AG08396 (cell line): ENCODE measurements at places on chromosomes 2 and 18.

- no peak for DNase-seq
Measured at GRCh38 chr2:47508641-47509040, 105.7 kb downstream of the MSH2 start.

DNA sequence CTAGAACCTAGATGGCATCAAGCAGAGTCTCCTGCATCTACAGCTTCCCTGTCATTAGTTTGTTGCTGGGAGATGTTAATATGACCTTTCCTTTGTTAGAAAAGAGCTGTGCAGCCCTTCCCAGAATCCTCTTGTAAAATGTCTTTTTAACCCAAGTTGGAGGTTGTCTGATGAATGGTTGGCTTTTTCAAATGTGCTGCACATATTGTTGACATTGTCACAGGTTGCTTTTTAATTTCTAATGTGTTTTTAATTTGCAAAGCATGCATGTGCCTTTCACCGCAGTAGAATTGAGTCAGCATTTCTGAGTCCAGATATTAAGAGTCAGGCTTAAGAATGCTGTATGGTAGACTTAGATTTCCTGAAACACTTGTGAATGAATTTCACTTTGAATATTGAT lies 120.8 kb downstream of the GREB1L start:
- no peak for DNase-seq

GRCh38 chr18:21672521-21673267 lies 31.9 kb downstream of the ABHD3 start:
- peak; percentile 32 for DNase-seq

GRCh38 chr2:180227461-180227860 lies 220.4 kb upstream of the CWC22 start:
- no peak for DNase-seq

GRCh38 chr2:10124538-10125045 lies 2.1 kb downstream of the RRM2 start:
- peak; percentile 54 for DNase-seq

DNA sequence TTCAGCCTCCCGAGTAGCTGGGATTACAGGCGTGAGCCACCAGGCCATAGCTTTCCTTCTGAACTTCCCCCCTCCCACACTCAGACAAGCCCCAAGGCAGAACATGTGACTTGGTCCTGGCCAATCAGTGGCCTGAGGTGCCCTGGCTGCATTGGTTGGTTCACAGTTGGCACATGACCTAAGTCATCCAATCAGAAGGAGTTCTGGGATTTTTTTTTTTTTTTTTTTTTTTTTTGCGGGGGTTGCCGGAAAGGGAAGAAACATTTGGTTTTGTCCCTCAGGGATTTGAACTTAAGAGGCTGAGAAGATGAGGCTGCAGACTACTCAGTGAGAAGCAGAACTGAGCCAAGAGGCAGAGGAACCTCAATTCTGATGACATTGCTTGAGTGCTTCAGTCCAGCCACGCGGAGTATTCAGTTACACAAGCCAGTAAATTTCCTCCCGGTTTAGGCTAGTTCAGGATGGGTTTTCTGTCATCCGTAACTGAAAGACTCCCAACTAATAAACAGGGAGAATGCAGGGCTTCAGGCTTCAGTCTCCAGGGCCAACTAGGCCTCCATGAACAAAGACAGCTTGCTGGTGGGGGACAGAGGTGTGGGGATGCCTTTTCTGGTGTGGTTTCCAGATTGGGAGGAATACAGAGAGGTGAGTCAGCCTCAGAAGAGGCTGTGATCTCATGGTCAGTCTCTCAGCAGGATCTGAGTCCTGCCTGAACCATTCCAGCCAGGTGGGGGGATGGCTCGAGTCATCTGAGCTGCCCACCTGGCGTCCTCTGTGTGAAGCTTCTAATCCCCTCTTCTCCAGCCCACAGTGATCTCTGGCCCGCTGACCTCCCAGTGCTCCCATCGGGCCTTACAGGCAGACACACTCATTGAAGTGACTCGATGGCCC lies 9.2 kb downstream of the PTMA start:
- DNase-seq, result peak; percentile 64

DNA sequence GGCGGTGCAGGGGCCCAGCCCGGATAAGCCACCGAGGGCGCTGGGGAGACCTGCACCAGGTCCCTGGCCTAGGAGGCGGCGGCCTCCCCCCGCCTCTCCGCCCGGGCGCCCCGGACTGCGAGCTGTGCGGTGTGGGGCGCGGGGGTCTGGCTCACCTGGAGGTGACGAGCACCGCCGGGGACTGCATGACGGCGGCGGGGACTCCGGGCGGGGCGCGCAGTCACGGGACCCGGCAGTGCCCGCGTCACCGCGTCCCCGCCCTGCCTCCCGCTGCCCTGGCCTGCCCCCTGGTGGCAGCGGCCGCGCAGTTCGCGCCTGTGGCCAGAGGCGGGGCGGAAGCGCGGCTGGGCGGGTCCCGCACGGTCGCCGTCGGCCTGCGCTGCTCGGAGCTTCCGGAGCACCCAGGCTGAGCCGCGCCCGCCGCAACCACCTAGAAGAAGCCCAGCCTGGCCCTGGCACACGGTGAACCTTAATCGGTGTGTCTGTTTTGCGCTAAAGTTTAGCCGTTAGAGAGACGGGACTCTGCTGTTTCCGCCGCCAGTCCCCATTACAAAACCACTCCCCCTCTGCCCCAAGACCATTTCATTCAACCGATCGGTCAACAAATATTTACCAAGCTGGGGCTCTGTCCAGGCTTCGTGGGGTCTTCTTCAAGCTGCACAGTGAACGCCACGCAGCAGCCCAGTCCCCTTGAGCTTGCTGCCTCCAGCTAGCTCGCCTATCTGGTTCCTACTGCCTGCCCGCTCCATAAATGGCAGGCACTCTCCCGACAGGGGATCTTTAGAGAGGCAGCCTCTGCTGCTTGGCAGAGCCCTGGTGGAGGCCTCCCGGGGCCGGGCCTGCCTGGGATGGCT lies at the start of gene HS1BP3:
Gene HS1BP3, minus strand, starts transcription at position 222 of the 854 bp plus-strand sequence. Its CDS starts 35 bp downstream, at position 187.
- peak; percentile 99 for DNase-seq

DNA sequence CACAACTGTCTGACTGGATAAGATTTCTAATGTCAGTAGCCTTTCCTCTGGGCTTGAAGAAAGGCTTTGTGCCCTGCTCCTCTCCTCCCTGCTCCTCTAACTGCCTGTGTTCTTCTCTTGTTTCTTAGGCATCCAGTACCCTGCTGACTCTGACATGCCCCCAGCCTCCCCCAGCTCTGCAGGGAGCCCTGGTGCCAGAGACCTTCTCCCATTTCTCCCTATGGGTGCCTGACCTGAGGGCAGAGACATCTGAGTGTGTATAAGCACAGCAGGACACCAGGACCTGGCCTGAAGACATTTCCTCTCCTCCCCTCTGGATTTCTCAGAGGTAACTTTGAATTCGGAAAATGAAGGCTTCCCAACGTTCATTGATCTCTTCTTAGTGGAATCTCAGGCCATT lies 23.6 kb downstream of the RNF144A start:
- DNase-seq, result no peak

DNA sequence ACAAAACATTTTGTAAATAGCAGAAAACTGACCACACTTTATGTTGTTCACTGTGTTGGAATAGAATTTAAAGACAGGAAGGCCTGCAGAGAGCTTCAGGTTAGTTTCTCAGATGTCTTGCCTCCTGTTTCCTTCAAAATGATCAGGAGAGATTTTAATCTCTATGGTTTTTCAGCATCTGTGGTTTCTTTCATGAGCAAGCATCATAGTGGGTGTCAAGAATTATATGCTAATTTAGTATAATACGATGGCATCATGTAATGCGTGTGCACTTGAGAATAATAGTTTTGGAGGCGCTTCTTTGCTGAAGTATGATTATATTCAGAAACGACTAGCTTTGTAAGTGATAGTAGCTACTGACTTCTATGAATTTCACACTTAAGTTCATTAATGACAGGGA lies 149.9 kb downstream of the PLCL1 start:
- DNase-seq, result no peak

GRCh38 chr2:84711651-84712050 lies 169.2 kb downstream of the TRABD2A start:
- no peak for DNase-seq

DNA sequence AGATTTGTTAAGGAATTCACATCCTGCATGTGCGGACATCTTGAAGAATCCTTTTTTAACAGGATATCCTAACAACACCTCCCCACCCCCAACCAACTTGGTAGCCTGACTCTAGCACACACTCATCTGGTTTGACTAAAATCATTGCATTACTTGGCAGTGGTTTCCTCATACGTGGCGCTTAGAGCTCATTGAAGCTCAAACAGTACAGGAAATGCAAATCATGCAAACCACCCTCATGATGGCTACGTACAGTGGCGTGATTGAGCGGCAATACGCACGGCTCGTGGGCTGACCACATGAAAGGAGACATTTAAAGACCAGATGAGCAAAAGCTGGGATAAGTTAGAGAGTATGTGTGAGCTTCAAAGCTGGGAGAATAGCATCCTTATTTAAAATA lies 336.2 kb downstream of the ZEB2 start:
- no peak for DNase-seq

- DNase-seq, result no peak
Measured at GRCh38 chr2:152064001-152064400, 34.8 kb downstream of the CACNB4 start.

- no peak for DNase-seq
Measured at GRCh38 chr2:4937550-4937949, 754.6 kb upstream of the SOX11 start.
